ENCODE measurements at places on chromosomes 4 and X.

GRCh38 chr4:70426789-70427188 lies 29.0 kb downstream of the OPRPN start:
- DNase-seq = no peak

- DNase-seq = no peak
Measured at GRCh38 chr4:181858741-181859140, 384.5 kb upstream of the TENM3 start.

DNA sequence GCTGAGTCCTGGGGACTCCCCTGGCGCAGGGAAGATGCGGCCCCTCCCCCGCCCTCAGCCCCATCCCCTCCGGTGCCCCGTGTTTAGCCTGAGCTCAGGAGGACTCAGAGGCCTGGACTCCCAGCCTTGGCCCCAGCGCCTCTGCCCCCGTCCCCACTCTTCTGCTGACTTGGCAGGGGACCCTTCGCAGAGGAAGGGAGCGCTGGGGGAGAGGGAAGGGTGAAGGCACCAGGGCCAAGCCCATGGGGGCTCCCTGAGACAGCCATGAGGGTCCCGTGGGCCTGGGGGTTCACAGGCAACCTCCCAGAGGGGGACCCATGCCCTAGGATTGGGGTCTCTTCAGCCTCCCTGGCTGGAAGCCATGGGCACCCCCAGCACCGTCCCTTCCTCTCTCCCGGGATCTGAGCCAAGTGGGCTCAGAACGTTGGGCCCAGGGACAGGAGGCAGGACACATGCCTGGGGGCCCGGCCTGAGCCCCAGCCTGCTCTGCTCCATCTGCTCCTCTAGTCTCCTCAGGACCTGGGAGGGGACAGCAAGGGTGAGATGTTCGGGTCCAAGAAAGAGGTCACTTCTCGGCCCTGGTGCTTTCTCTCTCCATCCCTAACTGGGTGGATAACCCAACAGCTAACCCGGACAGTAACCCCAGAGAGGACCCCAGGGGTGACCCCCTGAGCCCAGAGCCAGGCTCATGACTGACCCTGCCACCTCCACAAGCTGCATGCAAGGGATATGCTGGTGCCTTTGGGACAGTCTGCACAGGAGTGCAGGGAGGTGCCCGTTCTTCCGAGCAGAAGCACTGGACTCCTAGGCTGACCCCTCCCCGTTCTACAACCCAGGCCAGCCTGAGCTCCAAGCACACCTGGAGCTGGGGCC lies 1.5 kb upstream of the CPLX1 start:
- no peak for DNase-seq

DNA sequence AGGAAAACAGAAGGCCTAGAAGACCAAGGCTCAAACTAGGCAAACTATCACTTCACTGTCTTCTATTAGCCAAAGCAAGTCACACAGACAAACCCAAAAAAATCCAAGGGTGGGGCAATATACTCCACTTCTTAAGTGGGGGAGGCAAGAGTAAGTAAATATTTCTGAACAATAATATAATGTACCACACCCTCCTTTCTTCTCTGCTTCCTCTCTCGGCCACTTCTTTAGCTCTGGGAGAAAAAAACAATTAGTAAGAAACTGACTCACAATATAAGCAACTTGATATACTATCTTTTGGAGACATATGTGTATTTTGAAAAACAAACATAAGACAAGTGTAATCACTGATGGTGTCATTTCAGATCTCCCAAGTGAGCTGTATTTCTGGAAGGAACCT lies 14.8 kb downstream of the DCAF8L1 start:
- DNase-seq = no peak

DNA sequence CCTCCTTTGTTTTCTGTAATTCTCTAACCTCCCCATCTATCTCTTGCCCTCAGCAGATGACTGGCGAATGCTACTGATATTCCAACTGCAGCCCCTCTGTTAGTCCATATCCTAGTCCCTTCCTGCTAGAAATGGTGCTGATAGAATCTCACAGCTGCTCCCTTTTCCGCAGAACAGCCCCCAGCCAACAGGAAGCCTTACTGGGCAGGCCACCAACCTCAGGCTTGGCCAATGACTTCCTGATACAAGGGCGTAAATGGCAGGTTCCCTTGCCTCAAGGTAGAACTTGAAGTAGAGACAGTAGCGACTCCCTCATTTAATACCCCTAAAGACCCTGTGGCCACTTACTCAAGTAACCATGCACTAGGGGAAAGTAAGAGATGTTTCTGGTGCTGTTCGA lies 26.7 kb upstream of the SLC2A9 start:
- DNase-seq = no peak

DNA sequence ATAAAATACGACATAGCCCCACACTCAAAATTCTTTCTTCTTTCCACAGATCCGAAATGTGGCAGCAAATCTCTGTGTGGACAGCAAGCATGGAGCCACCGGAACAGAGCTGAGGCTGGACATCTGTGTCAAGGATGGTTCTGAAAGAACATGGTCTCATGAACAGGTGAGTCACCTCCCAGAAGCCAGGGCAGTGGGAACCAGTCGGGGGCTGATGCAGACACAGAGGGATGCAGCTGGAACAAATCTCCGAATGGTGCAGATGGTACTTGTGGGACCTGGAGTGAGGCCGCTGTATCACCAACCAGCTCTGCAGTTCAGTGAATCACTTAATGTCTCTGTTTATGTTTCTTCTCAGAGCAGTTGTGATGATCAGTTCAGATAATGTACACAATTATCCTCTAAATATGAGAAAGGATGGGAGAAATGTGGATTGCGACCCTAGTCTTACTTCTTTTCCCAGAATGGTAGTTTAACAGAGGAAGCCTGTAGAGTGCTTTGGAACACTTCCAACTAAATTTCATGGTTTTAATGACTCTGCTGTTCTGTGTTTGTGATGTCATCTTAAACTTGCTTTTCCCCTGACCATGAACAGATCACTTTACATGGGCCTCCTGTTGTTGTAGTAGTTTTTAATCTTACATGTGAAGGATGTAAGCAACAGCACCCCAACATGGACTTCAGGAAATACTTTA lies 159.3 kb upstream of the GALNT7 start:
- DNase-seq = no peak

DNA sequence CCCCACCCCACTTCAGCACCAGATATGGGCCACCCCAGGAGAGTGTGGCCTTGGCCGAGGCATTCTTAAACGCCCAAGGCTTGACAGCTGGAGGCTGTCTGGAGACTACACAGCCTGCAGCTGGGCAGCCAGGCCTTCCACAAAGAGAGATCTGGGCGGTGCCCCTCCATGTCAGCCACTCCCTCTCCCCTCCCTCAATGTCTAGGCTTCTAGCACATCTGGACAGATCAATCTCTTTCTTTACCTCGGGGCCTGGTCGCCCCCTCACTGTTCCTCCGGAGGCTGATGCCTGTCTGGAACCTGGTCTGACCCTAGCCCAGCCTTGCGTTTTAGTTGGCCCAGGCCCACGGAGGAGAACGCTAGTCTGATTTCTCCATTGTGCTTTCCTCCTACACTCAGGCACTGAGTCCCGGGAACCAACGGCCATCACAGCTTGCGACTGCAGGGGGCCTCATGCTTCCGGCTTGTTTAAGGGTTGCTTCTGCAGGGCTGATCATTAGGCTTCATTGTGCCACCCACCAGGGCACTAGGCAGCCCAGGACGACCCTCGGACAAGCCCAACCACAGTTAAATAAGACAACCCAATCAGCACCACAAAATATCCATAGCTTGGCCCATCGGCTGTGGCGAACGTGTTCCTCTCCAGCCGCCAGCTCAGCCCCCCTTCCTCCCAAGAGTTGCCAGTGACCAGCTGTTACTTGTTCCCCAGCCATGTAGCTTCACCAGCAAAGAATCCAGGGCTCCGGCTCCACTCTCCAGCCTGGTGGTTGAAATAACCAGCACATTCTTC lies 200.6 kb downstream of the BCOR start:
- DNase-seq = no peak

GRCh38 chr4:168600796-168601583 lies 104.1 kb downstream of the PALLD start:
- DNase-seq = no peak

DNA sequence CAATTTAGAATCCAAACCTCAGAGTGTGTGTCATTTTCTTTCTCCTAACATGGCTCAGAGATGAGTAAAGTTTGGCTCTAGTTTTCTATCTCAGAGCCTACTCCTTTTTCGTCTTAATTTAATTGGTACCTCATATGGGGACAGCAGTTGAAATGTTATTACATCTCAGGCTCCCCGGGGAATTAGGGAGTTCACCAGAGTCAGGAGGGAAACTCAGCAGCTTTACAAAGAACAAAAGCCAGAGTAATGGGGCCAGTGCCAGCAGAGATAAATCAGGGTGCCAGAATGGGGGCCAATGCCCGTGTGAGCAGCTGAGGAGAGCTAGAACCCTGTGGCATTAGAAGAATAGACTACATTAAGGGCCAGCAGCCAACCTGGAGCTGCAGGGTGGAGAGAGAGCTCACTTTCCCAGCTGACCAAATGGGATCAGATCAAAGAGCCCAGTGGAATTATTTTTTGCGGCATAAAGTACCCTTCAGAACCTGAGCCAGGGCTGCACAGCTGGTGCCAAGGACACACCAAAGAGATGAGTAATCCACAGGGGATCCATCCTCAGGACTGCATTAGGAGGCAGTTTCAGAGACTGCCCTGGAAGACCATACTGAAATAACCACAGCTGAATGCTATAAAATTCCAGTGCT lies 207.1 kb upstream of the DKK2 start:
- no peak for DNase-seq

DNA sequence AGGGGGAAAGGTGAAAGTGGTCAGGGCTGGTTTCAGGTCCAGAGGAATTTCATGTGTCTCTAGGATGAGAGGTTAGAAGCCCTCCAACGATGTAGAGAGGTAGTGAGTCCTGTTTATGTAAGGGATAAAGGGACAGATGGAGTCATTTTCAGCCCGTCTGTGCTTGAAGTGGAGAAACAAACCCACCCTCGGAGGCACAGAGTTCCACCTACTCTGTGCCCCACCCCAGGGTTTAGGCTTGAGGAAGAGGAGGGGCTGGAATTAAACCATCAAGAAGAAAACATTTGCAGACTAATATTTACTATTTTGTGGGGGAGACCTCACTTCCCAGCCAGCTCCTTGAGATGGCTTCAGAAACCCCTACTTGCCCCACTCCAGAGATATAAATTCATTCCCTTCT lies 868 bp upstream of the GNL3L start:
- DNase-seq = no peak

GRCh38 chr4:148161601-148162000 lies 280.6 kb downstream of the NR3C2 start:
- no peak for DNase-seq

DNA sequence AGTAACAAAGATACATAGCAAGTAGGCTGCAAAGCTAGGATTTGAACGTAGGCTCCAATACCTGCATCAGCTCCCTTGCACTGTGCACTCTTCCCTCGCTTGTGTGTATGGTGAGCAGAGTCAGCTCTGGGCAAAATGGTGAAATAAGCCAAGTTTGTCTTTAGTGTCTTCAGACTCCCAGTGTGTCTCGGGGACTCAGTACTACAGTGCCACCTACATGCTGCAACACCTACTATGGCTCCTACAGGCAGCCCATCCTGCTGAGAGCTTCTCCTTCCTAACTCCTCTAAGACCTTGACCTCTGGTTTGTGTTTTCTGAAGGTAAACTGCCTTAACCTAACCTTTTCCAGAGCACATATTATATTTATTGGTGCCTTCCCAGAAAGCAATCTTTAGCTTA lies 42.5 kb downstream of the RTL9 start:
- DNase-seq = no peak

DNA sequence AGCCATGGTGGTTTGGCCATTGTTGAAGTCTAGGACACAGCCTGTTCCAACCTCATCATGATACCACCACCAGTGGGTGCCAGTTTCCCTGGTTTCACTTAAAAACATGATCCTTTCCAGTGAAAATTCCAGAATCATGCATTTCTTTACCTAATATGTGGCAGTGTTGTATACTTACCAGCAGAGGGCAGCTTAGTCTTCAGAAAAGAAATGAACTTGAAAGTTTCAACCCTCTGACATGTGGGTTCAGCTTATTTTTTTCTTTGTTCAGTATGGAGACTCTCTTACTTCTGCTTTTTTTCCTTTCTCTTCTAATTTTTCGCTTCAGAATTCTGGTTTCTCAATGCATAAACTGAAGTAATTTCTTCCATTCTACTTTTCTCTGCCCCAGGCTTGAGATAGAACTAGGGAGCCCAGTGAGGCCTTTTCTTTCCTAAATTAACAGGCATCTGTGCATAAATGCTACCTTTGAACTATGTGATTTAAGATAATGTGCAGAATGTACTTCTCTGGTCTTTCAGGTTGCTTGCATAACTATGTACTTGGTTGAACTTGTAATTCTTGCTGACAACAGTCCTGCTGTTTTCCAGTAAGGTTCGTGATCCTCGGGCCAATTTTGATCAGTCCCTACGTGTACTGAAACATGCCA lies 10.7 kb downstream of the LIAS start:
- DNase-seq = no peak

DNA sequence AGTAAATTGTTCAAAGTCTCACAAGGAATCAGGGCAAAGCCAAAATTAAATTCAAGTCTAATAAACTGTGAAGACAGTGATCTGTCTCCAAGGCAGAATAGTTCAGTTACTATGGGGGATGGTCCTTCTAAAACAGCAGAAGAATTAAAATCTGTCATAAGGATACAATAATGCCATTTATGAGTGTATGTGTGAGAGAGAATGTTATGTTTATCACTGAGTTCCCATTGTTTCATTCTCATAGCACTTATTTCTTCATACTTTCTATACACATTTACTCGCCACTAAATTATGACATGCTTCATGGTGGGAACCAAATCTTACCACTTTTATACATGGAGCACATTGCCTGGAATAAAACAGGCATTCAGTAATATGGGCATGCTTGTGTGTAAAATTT lies 102.5 kb downstream of the AMMECR1 start:
- no peak for DNase-seq

- DNase-seq = no peak
Measured at GRCh38 chr4:174752026-174752425, 77.0 kb downstream of the GLRA3 start.

DNA sequence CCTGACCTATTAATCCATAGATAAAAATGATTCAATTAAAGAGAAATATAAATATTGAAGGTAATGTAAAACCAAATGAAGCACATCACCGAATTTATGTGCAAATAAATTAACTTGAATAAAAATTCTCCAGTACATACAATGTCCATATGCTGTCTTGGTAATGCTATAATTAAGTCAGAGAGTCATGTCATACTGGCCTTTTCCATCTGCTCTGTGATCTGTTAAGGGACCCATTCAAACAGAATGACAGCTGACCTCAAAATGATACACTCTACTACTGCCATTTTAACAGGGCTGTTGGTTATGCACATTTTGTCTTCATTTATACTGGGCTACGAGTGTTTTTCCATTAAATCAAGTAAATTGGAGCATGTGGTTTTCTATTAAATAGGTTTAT lies 99.3 kb downstream of the TEX13A start:
- DNase-seq = no peak
